EH (cell line): ENCODE measurements at places on chromosomes 5 and 9.

GRCh38 chr5:168962306-168962705 lies 338.6 kb downstream of the SLIT3 start:
- peak; percentile 25 for DNase-seq

- peak; percentile 63 for DNase-seq
Observed at GRCh38 chr9:4292781-4293180, 7.1 kb downstream of the GLIS3 start.

DNA sequence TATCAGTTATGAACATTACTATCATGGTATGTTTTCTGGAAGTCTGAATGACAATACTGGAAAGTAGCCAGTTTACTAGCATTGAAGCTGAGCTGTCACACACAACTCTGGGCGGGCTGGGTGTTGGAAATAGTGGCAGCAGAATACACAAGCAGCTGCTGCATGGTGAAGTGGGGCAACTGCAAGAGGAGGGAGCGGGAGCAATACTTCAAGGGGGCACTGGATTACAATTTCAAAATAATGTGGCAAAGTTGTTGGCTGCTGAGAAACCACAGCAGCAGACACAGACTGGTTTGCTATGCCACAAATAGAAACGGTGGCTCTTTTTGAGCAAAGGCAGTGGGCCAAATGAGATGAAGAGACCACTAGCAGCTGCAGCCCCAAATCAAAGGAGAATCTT lies 350.2 kb downstream of the KIAA0825 start:
- DNase-seq: no peak

- no peak for DNase-seq
Observed at GRCh38 chr5:117218789-117219188, 644.2 kb upstream of the SEMA6A start.

DNA sequence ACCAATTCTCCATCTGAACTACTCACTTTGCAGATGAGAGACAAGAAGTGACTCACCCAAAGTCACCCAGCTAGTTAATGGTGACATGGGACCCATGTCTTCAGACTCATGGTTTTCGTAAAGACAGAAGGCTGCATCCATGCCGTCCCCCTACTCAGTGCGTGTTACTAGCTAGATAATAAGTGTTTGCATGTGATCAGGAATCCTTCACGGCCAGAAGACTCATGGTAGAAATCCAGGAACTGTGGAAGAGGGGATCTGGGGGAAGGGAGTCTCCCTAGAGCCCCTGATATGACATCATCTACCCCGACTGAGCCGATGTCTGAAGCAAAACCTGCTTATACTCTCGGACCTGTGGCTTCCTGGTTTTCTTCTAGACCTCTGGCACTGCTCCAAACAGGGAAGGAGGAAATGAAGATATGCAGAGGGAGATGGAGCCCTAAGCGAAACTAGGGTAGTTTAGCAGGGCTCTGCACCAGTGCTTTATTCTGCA lies 3.3 kb downstream of the RNF183 start:
- DNase-seq: peak; percentile 21

DNA sequence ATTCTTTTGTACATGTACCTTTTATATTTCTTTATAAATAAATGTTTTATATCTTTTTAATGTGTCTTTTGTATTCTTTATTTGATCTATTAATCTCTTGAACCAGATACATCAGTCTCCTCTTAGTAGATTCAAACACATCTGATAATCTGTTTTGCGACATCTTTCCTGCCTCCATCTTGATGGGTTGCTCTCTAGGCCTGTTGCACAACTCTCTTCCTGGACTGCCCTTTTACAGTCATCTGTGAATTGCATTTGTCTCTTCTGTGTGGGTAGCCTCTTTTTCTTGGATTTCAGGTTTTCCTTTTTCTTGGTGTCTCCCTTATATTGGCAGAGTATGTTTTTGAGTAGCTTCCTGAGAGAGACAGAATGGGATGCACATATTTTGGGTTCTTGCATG lies 6.2 kb downstream of the ZFYVE16 start:
- DNase-seq: peak; percentile 10

- DNase-seq: no peak
Observed at GRCh38 chr9:17978773-17979172, 399.9 kb downstream of the SH3GL2 start.

DNA sequence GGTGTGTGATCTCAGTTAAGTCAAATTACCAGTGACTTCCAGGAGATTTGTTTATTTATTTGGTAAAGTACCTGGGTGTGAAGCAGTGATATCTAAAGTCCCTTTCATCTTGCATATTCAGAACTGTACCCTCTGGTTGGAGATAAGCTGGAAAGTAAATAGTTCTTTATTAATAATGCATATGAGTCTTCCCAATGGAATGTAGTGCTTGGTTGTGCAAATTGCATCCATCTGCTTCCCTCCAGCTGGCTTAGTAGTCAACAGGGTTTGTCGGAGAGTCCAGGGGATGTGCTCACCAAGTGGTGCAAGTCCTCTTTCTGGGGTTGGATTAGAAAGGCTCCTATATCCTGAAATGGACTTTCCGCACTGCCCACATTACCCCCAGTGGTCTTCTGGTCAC lies 42.0 kb downstream of the TRPM3 start:
- peak; percentile 76 for DNase-seq

DNA sequence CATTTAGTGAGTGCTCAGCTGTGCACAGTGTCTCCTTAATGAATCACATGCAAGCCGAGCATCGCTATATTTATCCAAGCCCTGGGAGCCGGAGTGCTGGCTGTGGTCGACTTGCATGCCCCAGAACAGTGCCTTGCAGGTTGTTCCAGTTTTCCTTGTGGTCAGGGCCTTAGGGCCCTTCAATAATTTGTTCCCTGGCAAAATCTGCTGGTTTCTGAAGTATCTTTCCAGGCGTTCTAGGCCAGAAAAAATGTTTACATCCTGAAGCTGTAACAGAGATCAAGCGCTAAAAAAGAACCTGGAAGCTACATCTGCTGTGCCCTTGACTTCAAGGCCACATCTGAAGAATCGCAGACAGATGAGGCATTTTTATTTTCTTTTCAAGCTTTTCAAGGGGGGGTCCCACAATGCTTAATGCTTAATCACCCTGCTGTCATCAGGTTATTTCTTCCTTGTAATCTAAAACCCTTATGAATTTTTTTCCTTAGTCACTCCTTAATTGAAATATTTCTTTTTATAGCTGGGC lies 105.8 kb downstream of the DOCK2 start:
- peak; percentile 94 for DNase-seq
